ENCODE measurements at places on chromosomes 16 and 17.

DNA sequence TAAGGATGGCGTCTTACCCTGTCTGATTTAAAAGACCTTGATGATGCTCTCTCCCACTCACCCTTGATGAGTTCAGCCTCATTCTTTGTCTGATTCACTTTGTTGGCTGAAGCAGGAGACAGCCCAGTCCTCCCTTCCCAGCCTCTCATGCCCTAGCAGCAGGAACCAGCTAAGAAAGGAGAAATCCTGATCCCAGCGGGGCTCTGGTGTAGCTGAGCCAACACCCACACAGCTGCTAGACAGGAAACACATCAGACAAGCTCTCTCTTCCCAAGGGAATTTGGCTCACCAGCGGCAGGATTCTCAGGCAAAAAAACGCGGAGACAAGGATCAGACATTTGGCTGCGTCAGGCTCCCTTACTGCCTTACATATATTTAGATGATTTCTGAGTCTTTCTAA, 211.5 kb downstream of the CDH11 start:
- no peak for DNase-seq

DNA sequence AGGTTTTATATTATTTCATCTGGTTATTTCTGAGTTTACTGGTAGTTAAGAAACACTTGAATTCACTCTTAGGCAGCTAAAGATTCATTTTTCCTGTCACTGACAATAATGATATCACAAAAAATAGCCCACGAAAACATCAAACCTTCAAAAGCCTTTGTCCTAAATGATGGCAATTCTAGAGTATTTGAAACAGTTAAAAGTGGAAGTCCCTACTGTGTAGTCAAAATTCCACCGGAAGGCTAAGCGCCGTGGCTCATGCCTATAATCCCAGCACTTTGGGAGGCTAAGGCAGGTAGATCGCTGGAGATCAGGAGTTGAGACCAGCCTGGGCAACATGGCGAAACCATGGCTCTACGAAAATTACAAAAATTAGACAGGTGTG, 103.5 kb downstream of the HIC1 start:
- no peak for DNase-seq

- no peak for DNase-seq
Observed at GRCh38 chr16:5891296-5891695, 793.7 kb upstream of the EEF2KMT start.

- no peak for DNase-seq
Observed at GRCh38 chr16:48558371-48558841, 51.6 kb downstream of the N4BP1 start.

GRCh38 chr17:21209511-21210175, 4.3 kb downstream of the TMEM11 start:
- no peak for DNase-seq

GRCh38 chr17:43118679-43119615, 6.2 kb downstream of the BRCA1 start:
- DNase-seq, result no peak

DNA sequence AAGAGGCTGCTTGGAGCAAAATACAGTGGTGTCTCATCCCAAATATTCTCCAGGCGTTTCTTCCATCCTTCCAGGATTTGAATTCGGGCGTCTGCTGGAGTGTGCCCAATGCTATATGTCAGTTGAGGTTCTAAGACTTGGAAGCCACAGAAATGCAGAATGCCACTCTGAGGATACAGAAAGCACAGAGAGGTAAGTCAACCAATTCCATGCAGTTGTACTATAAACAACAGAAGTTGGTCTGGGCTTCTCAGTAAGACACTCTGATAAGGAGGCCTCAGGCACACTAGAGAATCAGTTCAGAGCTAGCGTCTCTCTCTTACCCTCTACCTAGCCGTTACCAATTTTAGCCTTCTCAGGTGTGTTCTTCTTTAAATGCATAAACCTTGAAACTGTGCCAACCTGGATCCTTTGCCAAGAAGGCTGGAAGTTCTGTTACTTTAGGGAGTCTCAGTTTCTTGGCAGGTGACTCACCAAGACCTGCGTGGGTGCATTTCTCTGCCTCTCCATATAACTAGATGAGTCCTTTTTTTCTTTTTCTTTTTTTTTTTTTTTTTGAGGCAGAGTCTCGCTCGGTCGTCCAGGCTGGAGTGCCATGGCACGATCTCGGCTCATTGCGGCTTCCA, 15.1 kb downstream of the NQO1 start:
- DNase-seq, result no peak

DNA sequence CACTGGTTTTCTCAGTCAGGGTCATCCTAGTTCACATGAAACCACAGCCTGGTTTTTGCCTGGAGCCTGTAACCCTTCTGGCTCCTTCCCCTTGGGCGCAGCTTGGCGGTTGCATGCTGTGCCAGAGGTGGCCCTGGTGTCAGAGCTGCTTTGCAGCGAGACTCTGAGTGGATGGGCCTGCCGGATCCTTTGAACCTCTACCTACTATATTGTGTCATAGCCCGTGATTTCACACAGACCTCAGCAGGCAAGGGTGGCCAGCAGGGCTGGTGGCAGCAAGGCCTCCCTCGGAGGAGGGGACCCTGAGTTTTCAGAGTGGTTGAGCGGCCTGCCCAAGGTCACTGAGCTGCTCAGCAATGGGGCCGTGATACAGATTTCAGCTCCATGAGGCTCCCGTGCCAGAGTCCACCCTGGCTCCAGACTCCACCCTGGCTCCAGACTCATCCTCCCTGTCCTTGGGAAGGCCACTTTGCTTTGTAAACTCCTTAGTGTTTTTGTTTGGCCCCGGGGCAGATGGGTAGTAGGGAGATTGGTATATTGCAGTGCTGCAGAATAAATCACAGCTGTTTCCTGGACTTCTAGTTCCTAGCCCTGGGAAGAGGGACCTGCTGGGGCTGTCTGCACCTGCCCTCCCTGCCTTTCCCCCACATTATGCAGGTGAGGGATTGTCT, 9.7 kb downstream of the MPRIP start:
- DNase-seq, result no peak

Measured in activated effector memory CD4-positive, alpha-beta T cell treated with Interleukin-2 at 50 U/mL for 16 hours (primary cell).